ENCODE measurements at places on chromosomes 11 and 22. TPM values are rescaled to one million over a fixed set of nuclear protein-coding genes. Genes with fewer than 3 reads are reported as not detected.

- no peak overlapping the region for H3K4me3 ChIP-seq
- DNase-seq, result no peak
- no peaks in the 10 kb centered on the region for H3K27me3 ChIP-seq
- H3K27ac ChIP-seq, result no peak overlapping the region
- H3K36me3 ChIP-seq, result peaks cover 27% of the 10 kb centered on the region
- peaks cover 10% of the 10 kb centered on the region for H3K4me1 ChIP-seq
Observed at GRCh38 chr11:2653930-2654739, 45.7 kb downstream of the KCNQ1OT1 start.

Gene SHISAL1
- total RNA-seq, result not detected

Gene RAPSN
- not detected for total RNA-seq

GRCh38 chr22:31625257-31625640, 36.8 kb downstream of the PISD start:
- H3K4me3 ChIP-seq, result no peak overlapping the region

DNA sequence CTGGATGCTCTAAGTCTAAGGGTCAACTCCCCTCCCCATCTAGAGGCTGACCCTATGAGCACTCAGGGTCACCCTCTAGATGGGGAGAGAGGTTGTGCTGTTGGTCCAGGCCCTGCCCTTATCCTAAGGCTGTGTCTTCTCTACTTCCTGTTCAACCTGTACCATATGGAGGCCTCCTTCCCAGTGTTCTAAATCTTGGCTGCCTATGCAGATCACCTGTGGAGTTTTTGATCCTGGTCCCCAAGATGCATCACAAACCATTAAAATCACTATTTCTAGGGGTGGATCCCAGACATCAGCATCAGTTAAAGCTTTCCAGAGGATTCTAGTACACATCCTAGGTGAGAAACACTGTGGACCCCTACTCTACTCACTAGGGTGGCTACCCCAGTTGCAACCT, 26.2 kb downstream of the LARGE1 start:
- no peak overlapping the region for H3K4me3 ChIP-seq
- no peak for DNase-seq
- peaks cover 4% of the 10 kb centered on the region for H3K27me3 ChIP-seq
- no peaks in the 10 kb centered on the region for H3K36me3 ChIP-seq
- no peaks in the 10 kb centered on the region for H3K4me1 ChIP-seq
- H3K27ac ChIP-seq, result no peak overlapping the region

DNA sequence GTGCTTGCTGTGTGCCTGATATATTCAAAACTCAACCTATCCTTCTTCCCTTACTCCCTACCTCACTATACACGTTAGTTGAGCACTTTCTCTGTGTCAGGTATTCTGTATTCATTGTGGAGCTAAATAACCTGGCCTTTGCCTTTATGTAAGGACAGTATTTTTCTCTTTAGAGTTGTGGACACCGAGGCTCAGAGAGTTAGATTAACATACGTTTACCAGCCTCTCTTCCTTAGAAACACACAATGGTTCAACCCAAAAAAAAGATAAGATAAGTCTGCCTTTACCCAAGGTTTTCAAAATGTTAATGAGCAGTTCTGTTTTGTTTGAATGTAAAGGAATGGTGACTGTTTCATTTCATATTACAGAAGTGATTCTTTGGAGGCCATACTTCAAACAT, 45.0 kb downstream of the CBL start:
- DNase-seq, result no peak
- no peak overlapping the region for H3K4me3 ChIP-seq
- peaks cover 46% of the 10 kb centered on the region for H3K4me1 ChIP-seq
- H3K36me3 ChIP-seq, result peaks cover 35% of the 10 kb centered on the region

Gene F2
- not detected for total RNA-seq

Gene SESN3
- 16.4 TPM for total RNA-seq
